ENCODE measurements at places on chromosomes 1 and 21. TPM values are rescaled to one million over a fixed set of nuclear protein-coding genes. Genes with fewer than 3 reads are reported as not detected.
A peak's percentile ranks its signal among the peaks of the same experiment; 100 is the strongest.

SPRR2E gene
- not detected for total RNA-seq

RSPO1 gene
- not detected for total RNA-seq

- DNase-seq, result no peak
Measured at GRCh38 chr1:226682871-226683814, 55.9 kb downstream of the ITPKB start.

DNA sequence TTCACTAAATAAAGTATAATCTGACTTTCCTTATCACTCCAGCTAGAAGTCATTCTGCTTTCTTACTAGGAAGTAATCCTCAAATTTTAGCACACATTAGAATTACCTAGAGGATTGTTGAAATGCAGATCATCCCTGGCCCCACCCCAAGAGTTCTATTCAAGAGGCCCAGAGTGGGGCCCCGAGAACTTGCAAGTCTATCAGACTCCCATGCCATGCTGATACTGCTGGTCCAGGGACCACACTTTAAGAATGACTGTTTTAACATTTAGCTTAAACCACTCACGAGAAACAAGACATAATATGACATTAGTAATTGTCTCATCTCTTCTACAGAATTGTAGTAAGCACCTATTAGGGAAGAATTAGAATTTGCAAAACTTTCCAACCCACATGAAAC, 7.7 kb upstream of the SYNJ1 start:
- DNase-seq, result no peak

- peak; percentile 50 for DNase-seq
Measured at GRCh38 chr1:21261551-21262292, 28.5 kb downstream of the ECE1 start.

GRCh38 chr1:17527036-17527914, 12.2 kb upstream of the ARHGEF10L start:
- DNase-seq, result peak; percentile 69

DNA sequence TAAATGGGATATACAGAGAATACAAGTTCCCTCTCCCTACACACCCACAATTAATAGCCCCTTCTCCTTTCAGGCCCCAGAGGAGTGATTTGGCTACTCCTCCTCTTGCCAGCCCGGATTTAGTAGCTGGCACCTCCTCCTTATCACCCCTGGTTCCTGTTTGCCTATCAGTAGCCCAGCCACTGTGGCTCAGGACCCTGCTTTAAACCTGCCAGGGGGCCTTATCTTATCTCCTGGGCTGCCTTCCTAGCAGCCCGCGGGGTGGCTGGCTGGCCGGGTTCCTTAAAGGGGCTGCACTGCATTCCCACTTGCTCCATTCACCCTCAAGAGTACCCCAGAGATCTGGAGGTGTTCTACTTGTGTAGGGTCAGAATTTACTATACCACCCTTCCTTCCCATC, 70.4 kb downstream of the PLEKHA6 start:
- DNase-seq, result no peak

CLCA4 gene
- not detected for total RNA-seq

BSND gene
- total RNA-seq, result not detected

- peak; percentile 3 for DNase-seq
Measured at GRCh38 chr1:111878649-111879048, 110.8 kb downstream of the KCND3 start.

DNA sequence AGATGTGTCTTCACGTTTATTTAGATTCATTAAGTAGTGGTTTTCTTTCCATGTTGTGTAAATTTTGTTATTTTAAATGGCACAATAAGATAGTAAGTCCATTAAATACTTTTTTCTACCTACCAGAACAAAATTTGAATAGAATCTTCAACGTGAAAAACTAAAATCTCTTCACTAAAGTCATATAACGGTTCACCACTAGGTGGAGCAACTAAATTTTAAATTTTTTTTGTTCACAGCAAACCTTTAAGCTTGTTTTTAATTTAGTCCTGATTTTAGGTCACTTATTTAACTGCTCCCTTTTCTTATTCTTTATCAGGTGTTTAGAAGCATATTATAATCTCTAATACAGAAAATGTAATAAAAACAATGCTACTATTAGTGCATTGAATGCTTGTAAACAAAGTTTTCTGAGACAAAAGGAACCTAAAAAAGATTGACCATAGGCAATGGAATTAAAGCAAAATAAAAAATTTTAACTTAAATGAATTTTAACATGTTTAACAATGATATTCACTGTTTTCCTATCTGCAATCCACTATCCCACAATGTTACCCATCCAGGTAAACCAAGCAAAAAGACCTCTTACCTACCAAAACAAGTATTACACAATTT, 28.3 kb upstream of the PKN2 start:
- no peak for DNase-seq

DNA sequence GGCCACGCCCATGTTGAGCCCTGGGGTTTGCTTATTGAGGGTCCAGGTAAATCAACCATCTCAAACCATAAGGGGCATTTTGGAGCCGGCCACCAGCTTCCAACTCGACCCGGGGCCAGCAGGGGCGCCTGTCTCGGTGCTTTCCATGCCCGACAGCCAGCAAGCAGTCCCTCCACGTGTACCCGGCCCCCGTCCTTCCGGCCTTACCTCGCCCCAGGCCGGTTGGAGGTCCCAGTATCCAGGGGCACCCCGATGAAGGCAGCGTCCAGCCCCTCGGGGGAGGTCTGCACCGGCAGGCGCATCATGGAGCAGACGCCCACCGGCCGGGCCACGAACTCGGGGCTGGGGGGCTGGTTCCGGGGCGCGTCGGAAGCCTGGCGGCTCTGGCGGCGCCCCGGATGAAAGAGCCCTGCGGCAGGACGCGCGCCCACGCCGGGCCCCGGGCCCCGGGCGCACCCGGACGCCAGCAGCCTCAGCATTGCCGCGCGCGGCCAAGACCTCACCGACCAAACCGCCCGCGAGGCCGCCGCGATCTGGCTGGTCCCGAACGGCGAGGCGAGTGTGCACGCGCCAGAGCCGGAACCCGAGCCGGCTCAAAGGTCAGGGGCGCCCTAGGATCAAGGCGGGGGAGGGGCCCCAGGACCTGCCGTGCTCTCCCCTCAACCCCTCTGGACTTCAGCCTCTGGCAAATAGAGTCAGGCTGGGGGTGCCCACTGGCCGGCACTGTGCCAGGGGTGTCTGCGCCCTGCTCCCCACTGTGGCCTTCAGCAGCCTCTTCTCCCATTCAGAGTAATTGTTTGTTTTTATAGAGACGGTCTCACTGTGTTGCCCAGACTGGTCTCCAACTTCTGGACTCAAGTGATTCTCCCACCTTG, at the start of gene AGMAT:
TSS of gene AGMAT (minus strand) at position 563 of the 875 bp plus-strand sequence. CDS start at position 479, 84 bp downstream.
- DNase-seq, result no peak

DNA sequence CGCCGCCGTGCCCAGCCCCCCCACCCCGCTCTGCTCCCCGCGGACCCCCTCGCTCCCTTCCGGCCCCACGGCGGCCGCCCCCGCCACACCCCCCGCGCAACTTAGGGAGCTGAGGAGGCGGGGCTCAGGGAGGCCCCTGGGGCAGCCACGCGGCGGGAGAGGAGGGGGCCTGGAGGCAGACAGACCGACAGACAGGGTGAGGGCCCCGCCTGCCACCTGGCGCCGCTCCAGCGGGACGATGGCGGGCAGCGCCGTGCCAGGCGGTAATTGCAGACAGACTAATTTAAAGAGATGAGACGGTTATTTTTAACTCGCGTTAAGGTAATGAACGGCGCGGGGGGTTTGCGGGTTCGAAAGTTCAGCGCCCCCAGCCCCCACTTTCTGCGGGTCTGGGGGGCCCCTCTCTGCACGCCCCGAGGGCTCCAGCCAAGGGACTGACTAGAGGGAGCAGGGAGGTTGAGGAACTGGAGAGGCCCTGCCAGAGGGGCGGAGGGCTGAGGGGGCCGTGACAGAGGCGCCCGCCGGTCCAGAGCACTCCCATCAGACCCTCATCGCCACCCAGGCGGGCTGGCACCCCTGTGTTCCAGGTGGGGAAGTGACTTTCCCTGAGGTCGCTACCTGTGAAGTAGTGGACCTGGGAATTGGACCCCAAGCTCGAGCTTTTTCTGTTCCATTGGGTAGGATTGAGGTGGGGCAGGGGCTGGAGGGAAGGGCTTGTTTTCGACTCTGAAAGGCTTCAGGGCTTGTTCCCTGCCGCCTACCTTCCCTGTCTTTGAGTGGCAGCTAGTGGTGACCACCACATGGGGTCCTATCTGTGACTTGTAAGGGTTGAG, 5.4 kb downstream of the FOXO6 start:
- no peak for DNase-seq

GRCh38 chr21:35525443-35525842, 476.3 kb upstream of the RUNX1 start:
- DNase-seq, result no peak

SPRR3 gene
- total RNA-seq, result not detected

DNA sequence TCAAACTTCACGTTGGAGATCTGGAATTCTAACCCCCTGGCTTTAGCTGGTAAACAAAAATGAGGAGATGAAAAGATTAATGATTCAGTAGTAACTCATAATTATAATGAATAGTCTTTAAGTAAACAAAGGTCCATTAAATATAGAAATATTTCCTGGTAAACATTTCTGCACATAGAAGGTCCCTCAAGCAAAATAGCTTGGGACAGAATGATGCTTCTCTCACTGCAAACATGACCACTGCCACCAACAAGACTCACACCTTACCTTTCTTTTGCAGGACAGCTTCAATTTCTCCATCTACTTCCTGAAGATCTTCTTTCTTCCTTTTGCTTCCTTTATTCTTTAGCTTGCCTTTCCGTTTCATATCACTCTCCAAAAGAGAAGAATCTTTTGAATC, 25.2 kb downstream of the NVL start:
- DNase-seq, result no peak

DNA sequence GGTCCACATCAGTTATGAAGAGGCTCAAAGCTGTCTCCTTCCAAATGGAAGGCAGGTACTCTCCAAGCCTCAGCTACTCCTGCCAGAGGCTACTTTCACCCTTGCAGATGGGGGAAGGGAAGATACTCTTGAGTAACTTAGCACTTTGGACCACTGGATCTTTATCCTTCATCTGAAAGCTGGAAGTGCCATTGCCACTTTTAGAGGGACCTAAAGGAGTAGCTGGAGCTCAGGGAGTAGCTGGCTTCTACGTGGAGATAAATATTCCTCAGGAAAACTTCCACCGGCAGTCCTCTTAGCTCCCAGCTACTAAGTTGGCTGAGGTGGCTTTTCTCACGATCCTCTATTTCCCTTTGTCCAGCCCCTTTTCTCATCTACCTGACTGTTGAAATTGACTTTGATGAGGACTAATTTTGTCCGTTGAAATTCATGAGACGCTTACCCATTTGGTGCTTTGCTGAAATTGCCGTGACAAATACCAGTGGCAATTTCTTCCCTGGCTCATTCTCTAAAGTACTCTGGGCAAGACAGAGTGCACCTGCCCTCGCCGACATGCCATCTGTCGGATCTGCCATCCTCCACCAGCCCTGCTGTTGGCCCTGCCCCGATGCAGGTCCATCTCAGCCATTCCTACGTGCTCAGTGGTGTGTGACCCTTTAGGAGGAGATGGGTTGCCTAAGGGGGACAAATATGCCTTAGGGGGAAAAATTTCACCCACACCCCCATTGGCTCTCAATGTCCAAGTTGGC, 13.6 kb downstream of the IGSF21 start:
- no peak for DNase-seq

DNA sequence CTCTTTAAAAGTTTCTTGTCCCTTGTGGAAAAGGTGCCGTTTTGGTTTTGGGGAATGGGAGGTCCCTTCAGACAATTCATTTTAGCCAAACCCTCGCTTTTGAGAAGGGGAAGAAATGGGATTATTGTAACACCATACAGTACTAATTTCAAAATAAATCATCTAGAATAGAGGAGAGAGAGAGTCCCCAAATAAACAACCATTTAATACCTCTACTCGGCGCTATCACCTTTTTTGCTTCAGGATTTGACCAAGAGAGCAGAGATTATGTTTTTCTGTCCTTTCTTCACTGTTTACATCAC, 770 bp upstream of the RC3H1 start:
- DNase-seq, result no peak

GRCh38 chr21:42198929-42199867, 19.7 kb upstream of the ABCG1 start:
- peak; percentile 39 for DNase-seq

TMEM52 gene
- 5.6 TPM for total RNA-seq

CHIA gene
- not detected for total RNA-seq

GRCh38 chr1:205983925-205984725, 19.1 kb downstream of the RAB7B start:
- DNase-seq, result no peak

DNA sequence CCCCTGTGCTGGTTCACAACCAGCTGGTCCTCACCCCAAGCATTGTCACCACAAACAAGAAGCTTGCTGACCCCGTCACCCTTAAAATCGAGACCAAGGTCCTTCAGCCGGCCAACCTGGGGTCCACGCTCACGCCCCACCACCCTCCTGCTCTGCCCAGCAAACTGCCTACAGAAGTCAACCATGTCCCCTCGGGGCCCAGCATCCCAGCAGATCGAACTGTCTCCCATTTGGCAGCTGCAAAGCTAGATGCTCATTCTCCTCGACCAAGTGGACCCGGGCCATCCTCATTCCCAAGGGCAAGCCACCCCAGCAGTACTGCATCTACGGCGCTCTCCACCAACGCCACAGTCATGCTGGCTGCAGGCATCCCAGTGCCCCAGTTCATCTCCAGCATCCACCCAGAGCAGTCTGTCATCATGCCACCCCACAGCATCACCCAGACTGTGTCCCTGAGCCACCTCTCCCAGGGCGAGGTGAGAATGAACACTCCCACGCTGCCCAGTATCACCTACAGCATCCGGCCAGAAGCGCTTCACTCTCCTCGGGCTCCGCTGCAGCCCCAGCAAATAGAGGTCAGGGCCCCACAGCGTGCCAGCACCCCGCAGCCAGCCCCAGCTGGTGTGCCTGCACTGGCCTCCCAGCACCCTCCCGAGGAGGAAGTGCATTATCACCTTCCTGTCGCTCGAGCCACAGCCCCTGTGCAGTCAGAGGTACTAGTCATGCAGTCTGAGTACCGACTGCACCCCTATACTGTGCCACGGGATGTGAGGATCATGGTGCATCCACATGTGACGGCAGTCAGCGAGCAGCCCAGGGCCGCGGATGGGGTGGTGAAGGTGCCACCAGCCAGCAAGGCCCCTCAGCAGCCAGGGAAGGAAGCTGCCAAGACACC, 40.6 kb downstream of the ZBTB17 start:
- no peak for DNase-seq

GRCh38 chr1:54417123-54417522, 10.9 kb upstream of the SSBP3 start:
- no peak for DNase-seq

LAD1 gene
- 72.5 TPM for total RNA-seq

MEX3A gene
- 19.0 TPM for total RNA-seq

GNG12 gene
- 95.4 TPM for total RNA-seq

HES3 gene
- total RNA-seq, result not detected

HSD3B2 gene
- total RNA-seq, result not detected

DNA sequence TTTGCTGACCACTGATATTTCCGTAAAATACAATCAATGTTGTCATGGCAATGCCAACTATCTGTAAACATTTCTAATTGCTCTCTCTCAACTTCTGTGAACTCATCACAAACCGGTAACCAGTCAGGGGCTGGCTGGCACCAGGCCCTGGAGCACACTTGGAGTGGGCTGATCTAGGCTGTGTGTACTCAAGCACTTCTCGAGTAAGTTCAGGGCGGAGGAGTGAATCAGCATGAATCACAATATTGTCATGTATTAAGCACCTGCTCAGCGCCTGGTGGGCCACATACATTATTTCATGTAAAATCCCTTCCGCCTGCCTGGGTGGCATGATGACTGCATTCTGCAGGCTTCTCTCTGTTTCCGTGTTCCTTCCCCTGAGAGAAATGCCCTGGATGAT, 212.4 kb downstream of the FOXD2 start:
- DNase-seq, result peak; percentile 94

- no peak for DNase-seq
Measured at GRCh38 chr1:237043846-237044636, 2.1 kb downstream of the RYR2 start.

NEXN gene
- 13.5 TPM for total RNA-seq

- no peak for DNase-seq
Measured at GRCh38 chr21:40461008-40461407, 385.9 kb downstream of the DSCAM start.
